ENCODE measurements at places on chromosomes 6 and 20.

DNA sequence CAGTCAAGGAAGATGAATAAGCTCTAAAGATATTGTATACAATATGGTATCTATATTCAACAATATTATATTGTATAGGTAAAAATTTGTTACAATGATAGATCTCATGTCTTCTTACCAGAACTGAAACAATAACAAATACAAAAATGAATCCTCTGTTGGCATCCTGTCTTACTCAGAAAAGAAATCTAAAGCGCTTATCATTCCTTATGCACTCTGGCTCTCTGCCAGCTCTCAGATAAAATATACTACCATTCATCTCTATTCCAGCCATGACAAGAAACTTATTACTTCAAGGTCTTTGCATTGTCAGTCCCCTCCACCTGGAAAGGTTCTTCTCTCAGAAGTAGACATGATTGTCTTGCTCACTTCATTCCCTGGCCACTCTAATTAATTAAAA, 138.6 kb downstream of the THEMIS start:
- DNase-seq = no peak

DNA sequence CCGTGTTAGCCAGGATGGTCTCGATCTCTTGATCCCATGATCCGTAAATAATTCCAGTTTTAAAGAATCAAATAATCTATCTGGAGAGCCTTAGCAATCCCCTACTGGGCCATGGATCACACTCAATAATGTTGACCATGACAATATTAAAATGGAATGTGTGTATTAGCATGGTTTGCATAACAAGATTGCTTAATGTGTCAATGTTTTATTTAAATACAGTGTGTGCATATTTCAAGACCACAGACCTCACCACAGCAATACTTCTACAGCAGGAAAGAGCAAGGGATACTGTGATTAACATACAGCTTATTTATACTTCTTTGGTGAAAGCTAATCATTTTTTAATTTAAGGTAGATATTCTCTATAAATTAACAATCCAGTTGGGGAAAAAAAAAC, 470.4 kb downstream of the TFAP2B start:
- peak; percentile 5 for DNase-seq

GRCh38 chr6:21597801-21598673, 4.5 kb downstream of the SOX4 start:
- DNase-seq = peak; percentile 46

DNA sequence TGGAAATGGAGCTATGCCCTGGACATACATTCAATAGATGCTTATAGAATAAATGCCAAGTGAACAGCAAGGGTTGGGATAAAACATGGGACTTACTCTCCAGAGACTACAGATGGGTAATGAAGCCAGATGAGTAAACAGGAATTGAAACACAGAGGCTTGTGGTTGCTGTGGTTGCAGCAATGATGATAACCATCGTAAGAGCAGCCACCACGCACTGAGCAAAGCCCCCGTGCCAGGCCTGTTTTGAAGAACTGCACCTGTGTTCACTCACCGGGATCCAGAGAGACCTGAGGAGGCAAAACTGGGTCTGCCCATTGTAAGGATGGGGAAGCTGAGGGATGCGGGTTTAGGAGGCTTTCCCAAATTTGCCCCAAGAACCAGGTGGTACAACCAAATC, 431.1 kb upstream of the CDH4 start:
- no peak for DNase-seq

- DNase-seq = peak; percentile 98
Measured at GRCh38 chr20:53926428-53927028, 143.9 kb downstream of the BCAS1 start.

DNA sequence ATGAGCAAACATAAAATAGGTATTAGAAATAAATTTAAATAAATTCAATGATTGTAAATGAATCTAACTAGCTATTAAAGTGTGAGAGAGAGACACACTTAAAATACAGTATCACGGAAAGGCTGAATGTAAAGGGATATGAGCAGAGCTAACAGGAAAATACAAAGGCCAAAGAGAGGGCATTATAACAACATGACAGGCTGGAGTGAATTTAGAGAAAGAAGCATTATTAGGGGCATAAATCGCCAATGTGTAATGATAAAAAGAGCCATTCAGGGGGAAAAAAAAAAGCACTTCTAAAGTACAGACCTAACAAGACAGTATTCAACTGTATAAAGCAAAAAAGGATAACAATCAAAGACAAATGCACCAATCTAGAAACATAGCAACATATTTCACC, 28.1 kb downstream of the DACT2 start:
- no peak for DNase-seq

- peak; percentile 19 for DNase-seq
Measured at GRCh38 chr6:114096561-114097172, 125.7 kb upstream of the HDAC2 start.

DNA sequence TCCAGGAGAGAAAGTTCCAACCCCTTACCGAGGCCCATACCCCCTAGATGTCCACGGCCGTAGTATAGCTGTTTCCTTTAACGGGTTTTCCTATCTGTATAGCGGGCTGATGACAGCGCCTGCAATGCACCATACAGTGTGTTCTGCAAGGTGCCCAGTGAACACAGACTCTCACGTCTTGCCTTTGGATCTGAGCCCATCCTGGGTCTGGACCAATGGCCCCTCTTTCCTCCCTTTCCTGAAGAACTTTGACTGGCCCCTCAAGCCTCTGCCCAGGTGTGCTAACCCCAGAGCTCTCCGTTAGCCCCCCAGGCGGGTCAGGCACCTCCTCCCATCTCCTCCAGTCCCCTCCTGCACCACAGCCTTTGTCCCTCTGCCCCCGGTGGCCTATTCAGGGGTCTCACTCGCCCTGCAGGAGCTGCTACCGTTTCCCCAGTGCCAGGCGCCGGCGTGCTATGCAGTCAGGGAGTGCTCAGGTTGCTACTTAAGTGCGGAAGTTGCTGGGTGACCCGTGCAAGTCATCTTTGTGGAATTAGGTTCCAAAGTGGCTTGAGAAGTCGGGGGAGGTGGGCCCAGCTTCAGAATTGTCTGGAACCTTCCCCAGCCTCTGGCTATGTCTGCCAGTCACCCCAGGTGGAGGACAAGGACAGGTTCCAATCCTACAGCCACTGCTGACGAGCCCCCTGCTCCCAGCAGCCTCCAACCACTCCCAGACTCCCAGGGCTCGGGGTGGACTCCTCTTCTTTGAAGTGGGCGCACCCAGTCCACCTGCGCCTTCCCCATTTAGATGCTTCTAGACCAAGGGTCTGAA, 35.0 kb upstream of the ZBP1 start:
- no peak for DNase-seq

- no peak for DNase-seq
Measured at GRCh38 chr6:165837948-165838745, 175.1 kb upstream of the PDE10A start.

DNA sequence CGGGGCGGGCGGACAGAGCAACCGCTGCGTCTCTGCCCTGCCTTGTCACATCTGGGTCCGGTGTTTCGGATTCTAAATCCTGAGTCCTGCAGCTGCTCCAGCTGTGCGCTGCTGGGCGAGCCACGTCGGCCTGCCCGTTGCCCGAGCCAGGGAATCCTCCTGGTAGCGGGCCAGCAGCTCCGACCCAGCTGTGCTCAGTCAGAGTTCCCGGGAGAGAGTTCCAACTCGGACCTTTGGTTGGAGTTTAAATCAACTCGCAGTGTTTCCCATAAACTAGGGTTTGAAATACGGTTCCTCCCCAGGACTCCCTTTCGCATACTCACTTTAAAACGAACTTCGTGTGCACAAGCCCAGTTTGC, 315 bp upstream of the PDE10A start:
- DNase-seq = peak; percentile 31

DNA sequence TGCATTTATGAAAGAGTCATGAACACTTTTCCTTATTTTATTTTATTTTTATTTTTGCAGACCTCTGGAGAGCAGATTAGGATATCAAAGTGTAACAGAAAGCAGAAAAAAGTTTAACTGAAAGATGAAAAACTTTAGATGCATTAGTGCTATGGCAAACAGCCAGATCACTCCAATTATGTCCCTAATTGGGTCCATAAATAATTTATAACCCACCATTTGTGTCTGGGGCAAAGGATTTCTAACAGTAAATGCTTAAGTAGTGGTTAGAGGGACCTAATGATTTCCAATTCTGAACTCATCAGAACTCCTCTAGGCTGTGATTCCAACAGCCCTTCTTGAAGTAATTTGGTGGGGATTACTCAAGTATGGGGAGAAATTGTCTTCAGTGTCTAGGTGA, 93.7 kb upstream of the PROKR2 start:
- no peak for DNase-seq

- DNase-seq = peak; percentile 70
Measured at GRCh38 chr6:71383901-71384489, 95.4 kb downstream of the OGFRL1 start.

- peak; percentile 16 for DNase-seq
Measured at GRCh38 chr20:8829256-8829655, 239.6 kb upstream of the PLCB4 start.

DNA sequence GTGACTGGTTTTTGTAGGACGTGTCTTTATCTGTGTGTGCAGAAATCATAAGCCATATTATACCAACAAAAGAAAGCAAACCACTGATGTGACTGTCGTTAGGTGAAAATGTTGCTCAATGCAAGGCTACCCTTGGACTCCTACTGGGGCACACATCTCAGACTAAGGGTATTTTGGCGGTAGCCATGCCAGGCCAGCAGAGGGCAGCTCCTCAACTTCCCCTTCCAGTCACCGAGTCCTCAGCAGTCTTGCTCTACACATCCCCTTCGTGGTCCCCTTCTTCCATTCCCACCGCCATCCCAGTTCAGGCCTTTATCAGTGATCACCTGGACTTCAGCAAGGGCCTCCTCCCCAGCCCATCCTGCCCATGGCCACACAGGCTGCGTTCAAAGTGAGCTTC, 113.7 kb upstream of the GGTLC1 start:
- peak; percentile 3 for DNase-seq

DNA sequence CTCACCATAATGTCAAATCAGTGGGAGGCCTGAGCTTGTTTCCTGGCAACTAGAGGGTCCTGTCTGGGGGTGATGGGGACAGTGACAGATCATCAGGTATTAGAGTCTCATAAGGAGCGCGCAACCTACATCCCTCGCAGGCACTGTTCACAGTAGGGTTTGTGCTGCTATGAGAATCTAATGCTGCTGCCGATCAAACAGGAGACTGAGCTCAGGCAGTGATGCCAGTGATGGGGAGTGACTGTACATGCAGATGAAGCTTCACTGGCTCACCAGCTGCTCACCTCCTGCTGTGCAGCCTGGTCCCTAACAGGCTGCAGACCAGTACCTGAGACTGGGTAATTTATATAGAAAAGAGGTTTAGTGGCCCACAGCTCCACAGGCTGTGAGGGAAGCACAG, 147.3 kb downstream of the TTLL2 start:
- no peak for DNase-seq

GRCh38 chr6:165663736-165664558, 906 bp upstream of the PDE10A start:
- DNase-seq = peak; percentile 18

DNA sequence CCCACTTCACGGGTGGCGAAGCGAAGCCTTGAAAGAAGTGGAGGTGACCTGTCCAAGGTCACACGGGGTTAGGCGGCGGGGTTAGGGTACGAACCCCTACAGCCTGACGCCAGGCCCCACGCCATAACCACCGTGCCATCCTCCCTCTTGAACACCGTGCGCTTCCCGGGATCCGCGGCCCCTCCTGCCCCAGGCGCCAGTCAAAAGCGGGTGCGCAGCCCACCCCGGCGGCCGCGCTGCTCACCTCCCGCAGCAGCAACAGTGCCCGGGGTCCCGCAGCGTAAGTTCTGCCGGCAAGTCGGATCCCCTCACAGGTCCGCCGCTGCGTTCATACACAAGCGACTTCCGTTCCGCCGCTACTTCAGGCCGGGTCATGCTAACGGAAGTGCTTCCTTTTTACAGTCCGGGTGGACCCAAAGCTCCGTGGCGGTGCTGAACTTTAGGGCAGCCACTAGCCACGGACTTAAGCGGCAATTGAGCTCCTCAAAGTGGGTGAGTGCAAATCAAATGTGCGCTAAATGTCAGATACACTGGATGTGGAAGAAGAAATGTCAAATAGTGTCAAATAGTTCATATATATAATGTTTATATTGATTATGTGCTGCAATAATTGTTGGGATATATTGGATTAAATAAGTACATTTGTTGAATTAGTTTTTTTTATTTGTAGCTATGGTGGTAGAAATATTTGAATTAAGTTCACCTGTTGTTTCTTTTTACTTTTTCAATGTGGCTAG, at the start of gene CDK5RAP1:
Gene CDK5RAP1 (minus strand): TSS at position 336 of the 737 bp plus-strand sequence. CDS start 4,455 bp downstream, outside the sequence.
- DNase-seq = peak; percentile 92

DNA sequence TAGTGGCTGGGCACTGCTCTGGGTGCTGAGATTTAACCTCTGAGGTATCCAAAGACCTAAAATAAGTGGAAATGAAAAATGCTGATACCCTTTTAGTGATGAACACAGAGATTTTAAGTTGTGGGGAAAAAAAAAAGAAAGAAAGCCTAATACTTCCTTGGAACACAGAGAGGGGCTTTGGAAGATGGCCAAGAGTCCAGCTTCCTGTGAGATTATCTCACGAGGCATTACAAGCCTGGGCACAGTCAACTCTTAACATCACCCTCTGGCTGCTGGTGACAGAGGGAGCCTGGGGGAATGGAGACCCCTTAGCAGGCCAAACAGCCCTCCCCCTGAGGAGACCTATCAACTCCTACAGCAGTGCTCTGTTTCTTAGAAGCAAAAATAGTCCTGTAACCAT, 19.7 kb downstream of the BTN2A1 start:
- DNase-seq = no peak

DNA sequence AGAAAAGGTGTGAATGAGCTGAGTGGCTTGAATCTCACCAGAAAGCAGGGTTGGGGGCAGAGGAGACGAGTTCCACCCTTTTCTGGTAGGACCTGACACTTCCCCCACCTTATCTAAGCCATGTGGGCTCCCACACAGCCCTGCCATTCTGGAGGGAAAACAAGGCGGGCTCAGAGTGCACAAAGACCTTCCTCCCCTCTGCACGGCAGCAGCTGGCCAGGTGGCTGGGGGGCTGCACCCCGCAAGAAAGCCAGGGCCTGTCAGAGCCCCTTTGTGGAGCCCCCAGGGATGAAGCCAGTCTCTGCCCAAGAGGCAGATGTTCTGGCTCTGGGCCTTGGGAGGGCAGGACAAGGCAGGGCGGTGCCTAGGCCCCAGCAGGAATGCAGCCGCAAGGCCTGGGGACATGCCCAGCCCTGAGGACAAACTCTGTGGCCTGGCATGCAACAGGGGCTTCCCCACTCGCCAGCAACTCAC, 48.4 kb upstream of the DSN1 start:
- no peak for DNase-seq

GRCh38 chr6:89139509-89140346, 6.1 kb upstream of the PM20D2 start:
- DNase-seq = no peak

All from fibroblast of mammary gland (primary cell).